ENCODE measurements at places on chromosomes 2 and 18.

- DNase-seq = no peak
Measured at GRCh38 chr18:30859036-30859435, 183.5 kb downstream of the DSC3 start.

DNA sequence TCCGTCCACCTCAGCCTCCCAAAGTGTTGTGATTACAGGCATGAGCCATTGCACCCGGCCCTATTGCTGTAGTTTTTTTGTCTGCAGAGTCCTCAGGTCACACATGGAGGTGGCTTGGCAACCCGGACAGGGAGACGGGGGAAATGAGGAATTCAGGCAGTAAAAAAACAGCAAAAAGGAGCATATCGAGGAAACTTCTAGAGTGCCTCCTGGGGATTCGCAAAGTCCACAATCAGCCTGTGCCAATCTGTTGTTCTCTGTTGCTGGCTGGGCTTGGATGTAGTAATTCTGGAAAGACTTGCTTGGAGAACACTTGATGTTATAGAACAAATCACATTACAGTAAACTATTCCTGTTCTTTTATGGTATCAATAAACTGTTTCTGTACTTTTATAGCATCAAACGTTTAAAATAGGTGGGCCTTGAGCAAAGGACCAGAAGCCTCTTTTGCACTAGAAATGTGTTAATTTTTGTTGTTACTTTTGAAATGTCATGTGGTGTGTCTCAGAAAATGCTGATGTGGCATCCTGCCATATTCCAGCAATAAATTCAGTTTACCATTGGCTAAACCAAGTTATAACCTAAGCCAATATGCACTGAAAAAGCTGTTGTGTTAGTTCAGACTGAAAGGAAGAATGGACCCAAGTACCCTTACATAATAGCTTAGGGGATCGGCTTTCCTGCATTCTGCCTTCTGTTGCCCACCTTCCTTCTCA is 14.4 kb downstream of the ELAC1 start:
- DNase-seq = no peak

DNA sequence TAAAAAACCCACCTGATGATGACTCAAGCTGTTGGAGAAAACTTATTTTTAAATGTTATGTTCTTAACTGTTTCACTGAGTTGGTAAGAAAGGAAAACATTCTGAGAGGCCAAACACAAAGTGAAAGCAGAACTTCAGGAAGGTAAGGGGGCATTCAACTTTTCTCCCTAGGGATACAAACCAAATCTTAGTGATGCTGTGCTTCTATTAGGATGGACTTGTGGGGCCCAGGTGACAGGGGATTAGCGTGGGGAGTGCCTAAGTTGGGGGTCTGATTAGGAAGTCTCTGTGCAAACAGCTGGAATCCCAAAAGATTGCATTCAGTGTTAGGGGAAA is 18.5 kb downstream of the PDCL3 start:
- no peak for DNase-seq

- DNase-seq = no peak
Measured at GRCh38 chr2:118584877-118585276, 262.6 kb downstream of the EN1 start.

GRCh38 chr2:230821261-230821990 is 43.3 kb upstream of the ITM2C start:
- DNase-seq = no peak

DNA sequence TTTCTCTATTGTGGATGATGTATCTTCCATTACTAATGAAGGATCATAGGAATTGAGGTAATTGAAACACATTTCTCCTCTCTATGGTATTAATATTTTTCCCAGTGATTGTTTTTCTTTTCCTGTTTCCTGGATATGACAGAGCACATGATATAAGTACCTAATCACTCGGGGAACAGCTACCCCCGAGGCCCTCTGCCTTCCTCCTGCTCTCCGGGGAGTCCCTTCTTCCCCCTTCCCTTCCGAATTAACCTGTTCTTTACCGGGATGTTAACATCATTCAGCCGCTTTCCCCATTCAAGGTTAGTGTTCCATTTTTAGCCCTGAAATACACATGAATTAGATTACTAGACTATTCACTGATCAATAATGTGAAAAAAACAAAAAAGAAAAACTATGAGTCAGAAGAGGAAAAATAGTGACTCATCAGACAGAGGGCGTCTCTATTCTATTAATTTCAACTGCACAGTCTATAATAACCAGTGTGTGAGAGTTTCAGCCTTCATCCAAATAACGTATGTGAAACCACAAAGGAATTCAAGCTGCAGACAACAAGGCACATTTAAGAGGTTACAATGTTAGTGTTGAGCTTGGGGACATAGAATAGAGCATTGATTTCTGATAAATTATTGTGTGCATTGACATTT is 450.8 kb downstream of the DLGAP1 start:
- no peak for DNase-seq

DNA sequence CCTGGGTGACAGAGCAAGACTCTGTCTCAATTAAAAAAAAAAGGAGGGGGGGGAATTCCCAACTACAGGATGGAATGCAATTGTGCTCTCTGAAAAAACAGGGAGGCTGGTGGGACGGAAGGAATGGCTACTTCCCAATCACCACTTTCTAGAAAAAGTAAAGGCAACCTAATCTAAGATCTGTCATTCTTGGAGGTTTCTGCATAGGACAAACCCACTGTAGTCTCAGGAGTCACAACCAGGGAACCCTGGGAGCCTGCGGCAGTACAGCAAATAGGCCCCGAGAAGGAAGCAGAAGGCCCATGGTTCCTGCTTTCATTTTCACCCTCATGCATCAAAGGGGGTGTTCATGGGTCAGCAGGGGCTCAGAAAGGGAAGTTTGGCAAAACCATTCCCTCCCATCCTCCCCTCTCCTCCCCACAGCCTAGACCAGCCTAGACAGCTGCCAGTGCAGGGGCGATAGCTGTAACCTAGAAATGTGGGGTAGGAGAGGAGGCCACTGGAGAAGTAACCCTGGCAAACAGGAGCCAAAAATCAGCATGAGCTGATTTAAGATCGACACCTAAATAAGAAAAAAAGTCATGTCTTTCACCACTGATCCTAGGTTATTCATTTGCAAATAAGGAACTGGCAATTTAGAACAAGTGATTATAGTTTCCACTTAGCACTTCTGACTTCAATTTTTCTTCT is 48.0 kb downstream of the TRABD2A start:
- DNase-seq = no peak

GRCh38 chr18:70234667-70235459 is 29.4 kb upstream of the RTTN start:
- peak; percentile 39 for DNase-seq

DNA sequence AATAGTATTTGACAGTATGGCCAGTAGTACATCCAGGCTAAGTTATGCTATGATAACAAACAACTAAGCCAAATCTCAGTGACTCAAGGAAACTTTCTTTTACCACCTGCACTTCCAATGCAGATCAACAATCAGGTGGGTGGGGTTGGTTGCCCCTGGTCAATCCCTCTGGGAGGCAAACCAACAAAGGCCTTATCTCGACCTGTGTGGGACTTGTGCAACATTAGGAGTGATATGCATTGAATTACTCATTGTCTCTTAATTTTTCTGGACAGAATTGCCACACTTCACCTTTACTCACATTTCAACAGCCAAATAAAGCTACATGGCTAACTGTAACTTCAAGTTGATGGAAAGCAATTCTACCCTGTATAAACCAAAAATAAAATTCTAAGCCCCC is 1049.3 kb upstream of the CDH2 start:
- no peak for DNase-seq

Measured in fibroblast of gingiva (primary cell).